ENCODE measurements at places on chromosomes 6 and 20. TPM values are rescaled to one million over a fixed set of nuclear protein-coding genes. Genes with fewer than 3 reads are reported as not detected.
A peak's percentile ranks its signal among the peaks of the same experiment; 100 is the strongest.

MOCS1 gene
- 7.2 TPM for total RNA-seq

RGS17 gene
- 60.7 TPM for total RNA-seq

JPH2 gene
- 0.36 TPM for total RNA-seq

PLG gene
- not detected for total RNA-seq

MATN4 gene
- total RNA-seq: not detected

TRDN gene
- 0.09 TPM for total RNA-seq

BEND6 gene
- 12.6 TPM for total RNA-seq

DAAM2 gene
- 7.3 TPM for total RNA-seq

PLCB4 gene
- total RNA-seq: 36.4 TPM

GRCh38 chr6:34393966-34394305 is 1.5 kb upstream of the NUDT3 start:
- no peak for DNase-seq

GRCh38 chr20:17570347-17571152 is 675 bp downstream of the DSTN start:
- DNase-seq: peak; percentile 46

DNA sequence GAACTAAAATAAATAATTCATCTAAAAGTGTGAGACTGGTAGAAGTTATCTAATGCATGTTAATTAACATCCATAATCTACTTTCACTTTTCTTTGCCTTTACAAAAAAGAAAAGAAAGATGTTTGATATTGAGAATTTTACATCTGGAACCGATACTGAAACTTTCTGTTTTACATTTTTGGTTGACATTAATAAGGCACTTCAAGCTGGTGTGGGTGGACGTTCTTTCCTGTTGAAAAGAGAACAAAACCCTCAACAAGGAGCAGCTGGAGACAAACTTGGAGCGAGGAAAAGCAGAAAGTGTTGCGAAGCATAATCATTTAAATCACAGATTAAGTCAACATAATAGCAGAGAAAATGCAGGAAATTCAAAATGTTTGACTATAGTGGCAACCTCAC is 575.2 kb upstream of the ADGRB3 start:
- no peak for DNase-seq

- DNase-seq: no peak
Observed at GRCh38 chr6:35552285-35552917, 39.7 kb upstream of the TULP1 start.

DNA sequence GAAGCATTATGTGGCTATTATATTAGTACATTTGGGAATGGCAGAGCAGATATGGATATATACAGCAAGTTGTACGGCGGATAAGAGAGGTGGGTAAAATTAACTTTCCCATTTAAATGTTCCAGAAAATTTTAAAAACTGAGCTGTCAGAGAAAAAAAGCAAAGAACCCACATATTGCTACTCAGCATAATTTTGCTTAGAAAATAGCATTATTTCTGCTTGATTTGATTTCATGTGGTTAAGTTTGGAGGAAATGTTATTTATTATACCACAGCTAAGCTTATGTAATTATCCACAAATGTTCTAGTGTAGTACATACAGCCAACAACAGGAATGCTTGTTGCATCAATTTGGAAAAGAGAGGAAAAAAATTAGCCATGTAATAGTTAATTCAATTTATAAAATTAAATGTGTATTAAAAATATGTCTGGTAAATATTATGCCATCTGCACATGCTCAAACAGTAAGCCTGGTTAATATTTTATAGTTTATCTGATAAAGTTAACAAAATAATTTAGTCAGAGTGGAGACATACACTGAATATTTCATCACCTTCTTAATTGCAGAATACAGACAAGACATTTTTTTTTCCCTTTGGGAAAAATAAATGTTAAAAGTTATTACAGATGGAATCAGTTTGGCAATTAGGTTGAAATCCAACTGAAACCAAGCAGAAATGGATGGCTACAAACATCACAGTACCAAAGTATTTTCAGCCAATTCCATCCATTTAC is 172.1 kb upstream of the ID4 start:
- no peak for DNase-seq

DNA sequence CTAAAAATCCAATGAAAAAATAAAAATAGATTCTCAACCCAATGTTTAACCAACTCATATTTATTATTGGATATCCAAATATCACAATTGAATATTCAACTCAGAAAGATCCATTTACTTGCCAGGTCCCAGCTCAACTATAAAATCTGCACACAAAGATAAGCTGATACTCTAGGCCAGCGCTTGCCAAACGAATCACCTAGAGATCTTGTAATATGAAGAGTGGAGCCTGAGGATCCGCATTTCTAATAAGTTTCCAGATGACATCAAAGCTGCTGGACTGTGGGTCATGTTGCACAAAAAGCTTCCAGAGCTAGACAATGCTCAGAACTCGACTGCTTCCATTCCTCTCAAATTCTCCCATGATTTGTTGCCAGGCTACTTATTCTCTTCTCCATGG is 51.7 kb upstream of the HSF2 start:
- no peak for DNase-seq

DNA sequence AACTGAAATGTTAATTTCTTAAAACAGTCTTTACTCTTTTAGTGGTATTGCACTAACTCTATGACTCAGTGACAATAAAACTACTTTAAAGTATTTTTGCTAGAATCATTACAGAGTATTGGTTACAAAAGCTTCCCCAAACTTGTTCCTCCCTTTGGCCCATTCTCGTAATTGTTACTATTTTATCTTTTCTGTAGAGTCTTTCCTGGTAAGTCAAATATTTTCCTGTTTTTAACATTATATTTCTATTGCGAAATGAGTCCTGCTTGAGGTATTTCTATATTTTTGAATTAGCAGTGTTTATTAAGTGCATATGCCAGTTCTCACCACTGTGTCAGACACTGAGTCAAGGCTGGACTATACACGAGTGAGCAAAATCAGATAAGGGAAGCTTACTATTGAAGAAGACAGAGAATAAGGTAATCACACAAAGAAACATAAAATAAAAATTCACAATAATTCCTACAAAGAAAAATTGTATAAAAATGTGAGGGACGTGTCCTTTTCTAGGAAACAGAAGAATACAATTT is 970.5 kb downstream of the EYS start:
- no peak for DNase-seq

GRCh38 chr6:145139140-145139850 is 596.0 kb downstream of the EPM2A start:
- DNase-seq: no peak

DNA sequence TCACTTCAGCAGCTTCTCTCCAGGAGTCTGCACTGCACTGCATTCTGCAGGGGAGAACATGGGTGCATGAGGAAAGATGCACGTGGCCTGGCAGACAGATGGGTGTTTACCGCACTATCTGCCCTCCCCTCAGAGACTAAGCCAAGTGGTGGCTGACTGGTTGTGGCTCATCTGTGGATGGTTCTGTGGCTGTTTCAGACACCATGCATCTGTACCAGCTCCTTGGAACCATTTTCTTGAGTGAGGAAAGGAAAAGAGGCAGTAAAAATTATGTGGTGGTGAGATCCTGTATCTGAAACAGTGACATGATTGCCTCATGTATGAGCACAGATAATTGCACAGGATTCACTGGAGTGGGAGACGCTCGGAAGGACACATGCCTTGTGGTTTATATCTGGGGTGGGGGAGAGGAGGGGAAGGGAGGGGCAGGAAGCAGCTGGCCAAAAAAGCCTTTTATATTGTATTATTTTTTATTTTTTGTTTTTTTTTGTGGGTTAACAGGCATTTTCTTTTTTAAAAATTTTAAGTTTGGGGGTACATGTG is 161.7 kb downstream of the ERMARD start:
- DNase-seq: no peak

GRCh38 chr20:34120213-34120612 is 8.2 kb upstream of the EIF2S2 start:
- no peak for DNase-seq

- no peak for DNase-seq
Observed at GRCh38 chr6:12482386-12483375, 192.5 kb downstream of the EDN1 start.

GRCh38 chr6:70398783-70399728 is 14.3 kb upstream of the FAM135A start:
- no peak for DNase-seq

All from cerebellum (tissue), 4 donors.